ENCODE measurements at places on chromosomes 11 and 22.

GRCh38 chr11:13030857-13031256 lies 21.7 kb downstream of the RASSF10 start:
- peak; percentile 36 for DNase-seq

- no peak for DNase-seq
These were observed 14.1 kb upstream of the TSKU start for GRCh38 chr11:76768909-76769560.

GRCh38 chr11:105738986-105739795 lies 129.3 kb downstream of the GRIA4 start:
- no peak for DNase-seq

DNA sequence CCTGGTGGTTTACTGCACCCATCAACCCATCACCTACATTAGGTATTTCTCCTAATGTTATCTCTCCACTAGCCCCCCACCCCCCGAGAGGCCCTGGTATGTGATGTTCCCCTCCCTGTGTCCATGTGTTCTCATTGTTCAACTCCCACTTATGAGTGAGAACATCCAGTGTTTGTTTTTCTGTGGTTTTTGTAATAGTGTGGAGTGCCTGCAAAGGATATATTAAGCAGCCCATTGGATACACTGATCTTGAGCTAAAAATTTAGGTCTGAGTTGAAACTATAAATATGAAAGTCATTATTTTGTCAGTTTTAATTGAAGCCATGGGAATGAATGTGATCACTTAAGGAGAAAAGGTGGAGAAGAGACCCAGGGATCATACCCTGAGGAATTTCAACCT lies 23.0 kb downstream of the MRPL48 start:
- no peak for DNase-seq

DNA sequence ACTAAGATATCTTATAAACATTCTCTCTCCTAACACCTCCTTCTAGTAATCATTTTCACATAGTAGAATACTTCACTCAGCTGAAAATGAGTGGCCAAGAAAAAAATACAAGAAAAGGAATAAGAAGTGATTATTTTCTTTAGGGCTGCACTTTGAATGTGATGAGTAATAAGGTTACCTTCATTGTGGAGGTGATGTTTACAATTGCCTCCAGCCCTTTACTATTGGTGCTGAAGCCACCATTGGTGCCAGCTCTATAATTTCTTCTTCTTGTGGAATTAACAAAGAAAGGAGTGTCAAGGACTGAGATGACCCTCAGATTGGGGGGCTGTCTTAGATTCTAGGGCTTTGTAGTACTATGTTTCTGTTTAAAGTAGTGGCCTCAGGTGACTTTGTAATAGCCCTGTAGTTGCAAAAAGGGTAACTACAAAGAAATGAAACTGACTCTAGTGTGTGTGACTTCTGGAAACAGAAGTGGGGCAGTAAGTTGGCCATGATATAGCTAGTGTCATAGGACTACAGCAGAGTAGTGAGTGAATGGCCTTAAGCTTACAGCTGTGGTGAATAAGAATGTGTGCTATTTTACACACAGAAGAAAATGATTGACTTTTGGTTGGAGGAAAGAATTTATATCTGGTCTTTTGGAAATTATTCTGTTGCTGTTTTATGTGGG lies 287.2 kb downstream of the TMEM135 start:
- DNase-seq: no peak

GRCh38 chr11:69211920-69212797 lies 56.4 kb downstream of the SMIM38 start:
- DNase-seq: no peak

GRCh38 chr11:119293461-119293860 lies 23.5 kb downstream of the MCAM start:
- no peak for DNase-seq

- peak; percentile 81 for DNase-seq
These were observed 52.8 kb downstream of the MN1 start for GRCh38 chr22:27748751-27749191.

DNA sequence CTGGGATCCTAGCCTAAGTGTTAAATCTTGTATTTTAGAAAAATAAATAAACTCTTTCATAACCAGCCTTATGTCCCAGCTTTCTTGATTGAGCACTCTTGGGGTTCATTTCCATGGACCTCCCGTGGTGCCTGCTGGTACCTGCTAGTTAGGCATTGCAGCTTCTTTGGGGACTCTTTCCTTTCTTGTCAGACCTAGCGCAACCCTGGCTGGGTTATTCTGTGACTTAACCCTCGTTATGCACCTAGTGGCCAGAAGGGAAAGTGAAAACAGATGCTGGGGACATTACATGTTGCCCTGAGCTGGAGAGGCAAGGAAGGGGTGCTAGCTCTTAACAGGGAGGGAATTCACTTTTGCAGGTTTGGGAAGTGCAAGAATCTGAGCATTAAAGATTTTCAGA lies 46.8 kb downstream of the APIP start:
- DNase-seq: no peak

- no peak for DNase-seq
These were observed 1041.0 kb upstream of the CNTN5 start for GRCh38 chr11:97979741-97980140.

DNA sequence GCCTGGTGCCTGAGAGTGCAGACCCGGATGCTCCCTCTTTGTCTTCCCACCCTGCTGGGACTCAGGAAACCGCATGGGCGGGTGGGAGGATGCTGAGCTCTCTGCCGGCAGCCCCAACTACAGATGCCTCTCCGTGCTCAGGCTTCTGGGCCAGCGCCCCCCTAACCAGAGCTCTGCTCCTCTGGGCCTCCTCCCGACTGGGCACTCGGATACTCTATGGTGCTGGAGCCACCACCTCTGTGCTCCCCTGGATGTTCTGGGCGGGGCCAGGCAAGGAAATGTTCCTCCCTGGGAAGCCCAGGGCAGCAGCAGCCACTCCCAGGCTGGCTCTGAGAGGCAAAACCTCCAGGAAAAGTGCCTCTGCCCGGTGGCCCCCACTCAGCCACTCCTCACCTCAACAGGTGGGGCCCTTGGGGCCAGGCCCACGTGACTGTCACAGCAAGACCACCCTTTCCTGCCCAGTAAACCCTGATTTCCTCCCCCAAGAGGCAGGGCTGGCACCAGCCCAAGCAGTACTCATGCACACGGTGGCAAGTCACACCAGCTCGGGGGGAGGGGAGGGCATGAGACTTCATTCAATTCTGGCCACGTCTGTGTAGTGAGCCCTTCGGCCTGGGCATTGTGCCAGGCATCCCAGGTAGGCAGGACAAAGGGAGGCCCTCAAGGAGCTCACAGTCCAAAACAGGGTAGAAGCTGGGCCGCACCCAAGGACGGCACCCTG lies 54.7 kb upstream of the TCF20 start:
- DNase-seq: no peak

DNA sequence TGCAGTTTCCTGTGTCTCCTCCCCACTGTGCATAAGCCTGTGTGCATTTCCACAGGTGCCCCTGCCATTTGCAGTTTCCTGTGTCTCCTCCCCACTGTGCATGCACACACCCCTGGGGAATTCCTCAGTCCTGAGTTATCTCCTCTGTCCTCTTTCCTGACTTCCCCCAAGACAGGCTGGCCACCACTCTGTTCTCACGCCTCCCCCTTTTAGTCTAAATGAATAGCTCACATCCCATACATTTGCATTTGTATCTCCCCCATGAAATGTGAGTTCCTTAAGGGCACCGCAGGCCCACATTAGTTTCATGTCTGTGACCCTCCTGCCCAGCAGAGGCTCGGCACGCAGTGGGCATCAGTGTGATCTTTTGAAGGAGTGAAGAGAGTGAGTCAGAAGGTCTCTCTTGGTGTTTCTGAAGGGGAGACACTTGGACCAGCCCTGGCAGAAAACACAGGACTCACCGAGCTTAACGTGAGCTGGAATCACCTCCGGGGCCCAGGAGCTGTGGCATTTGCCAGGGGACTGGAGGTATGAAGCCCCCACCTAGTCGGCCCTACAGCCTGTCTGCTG lies 6.2 kb downstream of the LRRC74B start:
- no peak for DNase-seq

DNA sequence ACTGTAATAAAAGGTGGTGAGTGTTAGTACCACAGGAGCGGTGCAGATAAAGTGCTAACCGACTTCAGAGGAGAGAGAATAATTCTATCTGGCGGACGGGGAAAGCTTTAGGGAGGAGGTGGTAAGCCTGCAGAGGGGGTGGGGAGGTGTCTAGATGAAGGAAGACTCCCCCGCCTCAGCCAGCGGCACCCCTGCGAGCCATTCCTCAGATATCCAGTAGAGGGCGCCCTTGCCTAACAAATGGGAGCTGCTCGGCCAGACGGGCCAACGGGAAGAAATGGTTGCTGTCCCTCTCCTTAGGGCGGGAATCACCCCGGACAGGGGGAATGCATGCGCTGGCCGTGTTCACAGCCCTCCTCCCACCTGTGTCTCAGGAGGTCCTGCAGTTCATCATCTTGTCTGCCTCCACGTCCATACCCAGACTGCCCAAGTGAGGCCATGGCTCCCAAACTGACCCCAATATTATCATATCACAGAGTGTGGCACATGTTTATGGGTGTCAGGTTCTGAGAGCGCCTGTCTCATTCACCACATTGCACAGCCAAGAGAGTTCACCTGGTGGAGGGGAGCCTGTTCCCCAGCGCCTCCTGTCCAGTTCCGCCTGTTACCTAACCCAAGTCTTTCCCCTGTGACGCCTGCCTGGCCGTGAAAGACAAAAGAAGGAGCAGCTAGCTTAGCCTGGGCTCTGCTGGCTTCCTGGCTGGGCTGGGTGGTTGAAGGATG lies 85.5 kb downstream of the ST3GAL4 start:
- peak; percentile 86 for DNase-seq

- DNase-seq: no peak
These were observed 39.0 kb downstream of the PISD start for GRCh38 chr22:31622980-31623379.

DNA sequence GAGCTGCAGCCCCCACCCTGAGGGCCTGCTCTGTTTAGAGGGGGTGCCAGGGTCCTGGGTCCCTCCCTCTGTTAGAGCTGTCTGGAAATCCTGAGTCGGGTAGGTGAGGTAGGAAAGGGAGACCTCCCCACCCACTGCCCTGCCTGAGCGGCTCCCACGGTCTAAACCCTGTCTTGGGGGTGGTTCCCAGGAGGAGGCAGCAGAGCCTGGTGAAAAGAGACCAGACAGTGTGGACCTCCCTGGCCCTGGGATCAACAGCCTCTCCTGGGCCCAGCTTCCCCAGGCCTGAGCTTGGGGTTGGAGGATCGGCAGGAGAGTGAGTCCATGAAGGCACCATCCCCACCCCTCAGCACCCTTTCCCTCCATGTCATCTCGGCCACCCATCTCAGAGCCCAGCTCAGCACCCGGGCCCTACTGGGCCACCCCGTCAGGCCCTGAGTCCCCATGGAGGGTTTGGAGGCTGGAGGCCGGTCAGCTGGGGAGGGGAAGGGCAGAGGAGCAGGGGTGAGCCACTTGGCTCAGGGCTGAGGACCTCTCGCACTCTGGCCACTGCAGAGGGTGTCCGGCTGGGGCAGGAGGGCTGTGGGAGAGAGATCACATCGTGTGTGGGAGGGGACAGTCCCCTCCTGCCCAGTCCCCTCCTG lies 37.2 kb downstream of the RTN4R start:
- no peak for DNase-seq

DNA sequence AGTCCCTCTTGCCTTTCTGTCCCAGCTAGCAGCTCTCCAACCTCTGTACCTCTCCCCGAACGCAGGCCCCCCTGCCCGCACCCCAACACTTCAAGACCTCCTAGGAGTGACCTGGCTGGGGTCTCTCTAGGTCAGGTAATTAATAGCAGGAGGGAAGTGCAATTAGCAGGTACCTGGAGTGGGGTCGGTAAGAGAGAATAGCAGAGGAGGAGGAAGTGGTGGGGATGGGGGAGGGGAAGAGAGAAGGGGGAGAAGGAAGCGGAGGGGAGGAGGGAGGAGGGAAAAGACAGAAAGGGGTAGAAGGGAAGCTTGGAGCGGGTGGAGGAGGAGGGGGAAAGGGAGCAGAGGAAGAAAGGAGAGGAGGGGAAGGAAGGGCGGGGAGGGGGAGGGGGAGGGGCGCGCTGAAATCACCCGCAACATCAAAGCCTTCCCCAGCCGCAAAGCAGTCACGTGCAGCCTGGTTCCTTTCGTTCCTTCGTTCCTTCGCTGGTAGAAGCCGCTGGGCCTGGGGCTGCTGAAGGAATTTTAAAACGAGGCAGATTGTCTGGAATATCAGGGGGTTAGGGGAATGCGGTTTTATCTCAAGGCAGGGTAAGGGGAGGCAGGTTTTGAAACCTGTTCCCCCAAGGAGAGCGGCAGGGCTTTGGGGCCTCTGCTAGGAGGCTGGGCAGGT lies 29.3 kb upstream of the TCF20 start:
- DNase-seq: peak; percentile 52

- no peak for DNase-seq
These were observed 133.1 kb upstream of the TBCEL start for GRCh38 chr11:120890609-120891320.

GRCh38 chr11:108235633-108236032 lies 12.8 kb downstream of the ATM start:
- DNase-seq: no peak

- no peak for DNase-seq
These were observed 35.0 kb upstream of the MRGPRX1 start for GRCh38 chr11:18974192-18974591.

GRCh38 chr11:60960405-60960804 lies 8.4 kb upstream of the SLC15A3 start:
- DNase-seq: peak; percentile 28

DNA sequence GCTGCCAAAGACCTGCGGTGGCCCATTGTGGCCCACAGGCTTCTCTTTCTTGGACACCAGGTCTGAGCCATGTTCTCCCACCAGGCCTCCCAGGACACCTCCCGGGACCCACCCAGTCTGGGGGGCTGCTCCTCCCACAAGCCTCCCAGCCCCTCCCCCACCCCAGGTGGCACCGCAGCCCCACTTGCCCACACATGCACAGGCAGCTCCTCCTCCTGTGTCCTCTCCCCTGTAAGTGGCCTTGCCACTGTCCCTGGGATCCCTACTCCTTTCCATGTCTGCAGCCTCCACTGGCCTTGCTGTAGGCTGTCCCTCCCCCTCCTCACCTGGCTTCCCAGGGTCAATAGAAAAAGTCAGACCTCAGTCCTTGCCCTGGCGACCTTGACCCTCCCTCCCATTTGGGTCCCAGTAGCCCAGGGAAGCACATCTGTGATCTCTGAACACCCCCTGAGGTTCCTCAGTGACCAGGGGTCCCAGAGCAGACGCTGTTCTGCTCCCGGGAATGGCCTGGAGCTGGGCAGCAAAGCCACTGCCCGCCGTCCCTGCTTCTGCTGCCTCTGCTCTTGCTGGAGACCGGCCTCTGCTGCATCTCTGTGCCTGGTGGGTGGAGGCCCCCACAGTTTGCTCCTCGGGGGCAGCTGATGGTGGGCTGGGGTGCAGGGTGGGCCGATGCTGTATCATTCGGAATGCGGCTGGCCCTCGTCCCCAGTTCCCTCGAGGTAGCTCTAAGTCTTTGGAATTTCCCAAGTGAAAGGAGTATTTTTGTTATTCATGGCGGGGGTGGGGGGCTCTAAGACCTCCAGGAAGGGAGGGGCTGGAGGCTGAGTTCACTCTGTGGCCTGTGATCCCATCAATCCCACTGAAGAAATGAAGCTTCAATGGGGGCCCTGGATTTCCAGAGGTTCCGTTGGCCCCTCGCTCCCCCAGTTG lies 43.6 kb downstream of the ARHGAP8 start:
- no peak for DNase-seq

- DNase-seq: no peak
These were observed 394.7 kb downstream of the BRD1 start for GRCh38 chr22:49432897-49433443.

- peak; percentile 26 for DNase-seq
These were observed 109.8 kb upstream of the BID start for GRCh38 chr22:17884084-17884483.
